Occipital lobe (tissue), 3 donors: ENCODE measurements at places on chromosomes 6 and 20.

DNA sequence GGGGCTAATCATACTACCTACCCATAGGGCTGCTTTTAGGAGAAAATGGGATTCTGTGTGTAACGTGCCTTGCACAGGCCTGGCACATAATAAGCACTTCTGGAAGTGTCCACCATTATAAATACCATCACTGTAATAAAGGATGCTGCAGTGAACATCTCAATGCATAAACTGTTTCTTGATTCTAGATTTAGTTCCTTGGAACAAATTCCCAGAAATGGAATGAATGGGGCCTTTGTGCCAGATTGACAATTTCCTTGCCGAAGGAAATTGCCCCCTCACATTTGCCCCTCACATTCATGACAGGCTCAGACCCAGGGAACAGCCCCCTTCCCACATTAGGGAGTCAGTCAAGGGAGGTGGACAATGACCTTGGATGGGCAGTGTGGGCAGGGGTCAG lies 29.2 kb downstream of the BPIFB4 start:
- no peak for DNase-seq

GRCh38 chr6:31690231-31691077 lies 9.6 kb upstream of the LY6G5C start:
- no peak for DNase-seq

DNA sequence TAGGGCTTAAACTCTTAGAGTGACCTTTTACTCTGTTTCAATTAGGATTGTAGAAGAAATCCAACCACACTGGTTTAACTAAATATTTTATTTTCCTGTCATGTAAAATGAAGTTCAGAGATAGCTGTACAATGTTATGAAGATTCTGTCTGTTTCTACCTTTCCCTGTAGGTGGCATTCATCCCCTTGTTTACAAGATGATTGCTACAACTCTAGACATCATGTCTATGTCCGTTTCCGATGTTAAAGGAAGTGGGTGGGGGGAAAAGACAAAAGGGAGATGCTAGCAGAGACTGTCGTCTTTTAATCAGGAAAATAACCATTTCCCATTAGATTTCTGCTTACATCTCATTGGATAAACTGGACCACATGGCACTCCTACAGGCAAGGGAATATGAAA lies 30.9 kb upstream of the RIMS1 start:
- no peak for DNase-seq

- DNase-seq = no peak
These were observed 29.0 kb upstream of the AFDN start for GRCh38 chr6:167797476-167798265.

- no peak for DNase-seq
These were observed 267.6 kb upstream of the FAM83B start for GRCh38 chr6:54579011-54579410.

DNA sequence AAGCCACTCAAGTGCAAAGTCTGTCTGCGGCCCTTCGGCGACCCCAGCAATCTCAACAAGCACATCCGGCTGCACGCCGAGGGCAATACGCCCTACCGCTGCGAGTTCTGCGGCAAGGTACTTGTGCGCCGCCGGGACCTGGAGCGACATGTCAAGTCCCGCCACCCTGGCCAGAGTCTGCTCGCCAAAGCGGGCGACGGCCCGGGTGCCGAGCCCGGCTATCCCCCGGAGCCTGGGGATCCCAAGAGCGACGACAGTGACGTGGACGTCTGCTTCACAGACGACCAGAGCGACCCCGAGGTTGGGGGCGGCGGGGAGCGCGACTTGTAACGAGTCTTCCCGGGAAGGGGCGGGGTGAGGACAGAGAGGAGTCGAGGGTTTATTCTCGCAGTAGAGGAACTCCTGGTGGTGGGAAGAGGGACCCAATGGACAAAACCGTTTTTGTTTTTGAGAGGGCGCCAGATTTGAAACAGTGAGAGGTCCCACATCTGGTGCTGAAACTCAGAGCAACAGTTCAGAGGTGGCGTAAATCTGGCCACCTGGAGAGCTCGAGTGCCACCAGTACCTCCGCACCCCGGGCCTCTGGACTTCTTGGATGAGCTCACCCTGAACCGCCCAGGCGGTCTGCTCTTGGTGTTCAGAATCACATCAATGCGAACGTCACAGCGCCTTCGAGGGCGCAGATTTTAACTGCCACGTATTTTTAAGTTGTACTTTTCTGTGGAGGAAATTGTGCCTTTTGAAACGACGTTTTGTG lies 8.0 kb downstream of the PRDM13 start:
- DNase-seq = no peak

DNA sequence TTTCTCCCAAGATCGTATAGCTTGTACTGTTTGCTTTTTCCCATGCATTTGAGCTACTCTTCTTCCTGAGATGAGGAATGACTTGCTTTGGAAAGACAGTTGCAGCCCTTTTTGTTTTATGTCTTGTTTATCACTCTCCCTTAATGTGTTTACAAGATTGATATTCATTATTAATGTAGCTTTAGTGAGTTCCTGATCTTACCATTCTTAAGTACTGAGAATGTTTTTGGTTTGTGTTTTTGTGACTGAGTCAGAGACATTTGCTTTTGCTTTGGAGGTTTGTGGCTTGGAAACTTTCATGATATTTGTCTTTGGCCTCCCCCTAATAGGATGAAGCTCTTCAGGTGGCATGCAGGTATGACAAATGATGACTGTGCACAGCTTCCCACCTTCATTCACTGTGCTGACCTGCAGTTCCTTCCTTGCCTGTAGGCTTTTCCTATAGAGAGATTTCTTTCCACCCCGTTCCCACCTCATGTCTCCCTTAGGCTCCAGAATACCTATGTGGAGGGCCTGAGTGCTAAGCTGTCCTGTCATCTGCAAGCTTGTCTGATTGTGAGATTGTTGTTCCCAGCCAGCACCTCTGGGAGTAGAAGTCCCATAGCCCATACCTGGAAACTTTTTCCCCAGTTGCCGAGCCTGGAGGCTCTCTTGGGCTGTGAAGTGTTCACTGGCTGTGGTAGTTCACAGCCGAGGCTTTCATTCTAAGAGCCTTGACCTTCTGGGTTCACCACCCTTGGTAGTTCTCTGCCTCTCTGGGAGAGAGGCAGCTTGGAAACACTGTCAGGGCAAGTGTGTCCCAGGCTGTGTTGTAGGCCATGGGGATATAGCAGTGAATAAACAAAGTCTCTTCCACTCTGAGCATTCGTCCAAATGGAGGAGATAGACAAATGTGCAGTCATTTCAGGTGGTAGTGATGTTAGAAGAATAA lies 27.1 kb downstream of the CDS2 start:
- DNase-seq = no peak

DNA sequence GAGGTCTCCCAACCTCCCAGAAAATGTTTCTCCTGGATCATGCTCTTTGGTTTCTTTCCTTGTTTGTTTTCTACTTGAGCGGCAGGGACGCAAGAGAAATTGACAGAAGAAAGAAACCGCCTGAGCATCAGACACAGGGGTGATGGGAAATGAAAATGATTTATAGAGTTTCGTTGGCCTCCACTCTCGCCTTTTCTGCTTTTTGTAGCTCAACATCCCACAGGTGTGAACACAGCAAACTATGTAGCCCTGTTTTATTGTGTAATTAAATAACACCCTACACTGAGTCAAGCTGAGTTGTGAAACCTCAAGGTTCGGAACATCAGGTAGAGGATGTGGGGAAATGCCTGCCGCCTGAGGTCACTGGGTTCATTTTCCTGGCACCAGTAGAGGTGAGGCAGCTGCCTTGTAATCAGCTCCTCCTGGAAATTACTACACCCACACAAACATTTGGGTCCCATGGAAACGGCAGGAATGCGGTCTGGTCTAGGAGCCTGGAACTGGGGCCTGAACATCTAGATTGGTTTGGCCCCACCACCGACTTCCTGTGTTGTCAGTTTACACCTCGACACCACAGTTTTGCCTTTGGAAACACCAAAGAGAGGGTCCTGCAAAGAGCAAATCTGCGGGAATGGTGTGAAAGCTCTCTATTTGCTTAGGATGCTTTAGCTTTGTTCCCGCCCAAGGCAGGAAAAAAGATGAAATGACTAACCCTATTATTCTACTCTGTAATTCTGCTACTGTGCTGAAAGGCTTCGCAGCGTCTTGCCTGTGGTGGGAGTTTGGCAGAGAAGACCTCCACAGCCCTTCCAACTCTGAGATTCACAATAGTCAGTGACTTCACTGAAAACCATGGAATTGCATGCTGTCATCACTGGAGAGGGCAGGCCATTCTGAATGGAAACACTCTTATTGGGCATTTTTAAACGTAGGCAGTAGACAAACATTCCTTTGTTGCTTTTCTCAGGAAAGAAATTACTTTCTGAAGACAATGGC lies 53.0 kb downstream of the ADAT2 start:
- DNase-seq = no peak

DNA sequence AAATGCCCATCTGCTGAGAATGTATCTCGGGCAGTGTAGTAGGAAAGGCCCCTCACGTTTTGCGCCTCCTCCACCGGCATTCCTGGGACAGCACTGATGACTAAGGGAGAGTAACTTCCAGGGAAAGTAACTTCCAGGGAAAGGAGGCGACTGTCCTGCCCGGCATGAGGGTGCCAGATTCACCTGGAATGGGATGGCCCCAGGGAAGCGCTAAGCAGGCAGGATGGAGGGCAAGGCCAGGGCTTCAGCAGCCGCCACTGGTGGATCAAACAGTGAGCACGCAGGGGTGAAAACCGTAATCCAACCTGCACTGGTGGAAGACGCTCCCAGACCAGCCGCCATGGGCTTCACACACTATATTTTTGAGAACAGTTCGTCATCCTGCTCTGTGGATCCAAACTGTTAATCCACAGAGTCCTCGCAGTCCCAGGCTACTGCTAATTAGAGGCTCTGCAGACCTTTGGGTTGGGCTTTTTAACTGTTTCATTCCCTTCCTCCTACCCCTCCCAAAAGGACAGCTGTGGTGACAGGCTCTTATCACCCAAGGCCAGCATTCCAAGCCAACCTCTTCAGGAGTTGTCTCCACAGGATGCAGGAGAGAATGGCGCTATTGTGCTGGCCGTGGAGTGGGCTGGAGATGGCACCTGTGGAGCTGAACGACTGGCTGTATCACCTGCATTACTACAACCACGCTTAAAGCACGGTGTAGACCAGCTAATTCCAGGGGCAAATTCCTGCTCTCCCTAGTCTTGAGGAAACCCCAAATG lies 178.9 kb downstream of the DLL1 start:
- DNase-seq = no peak

- no peak for DNase-seq
These were observed 184.1 kb downstream of the SLC24A3 start for GRCh38 chr20:19396460-19397081.

DNA sequence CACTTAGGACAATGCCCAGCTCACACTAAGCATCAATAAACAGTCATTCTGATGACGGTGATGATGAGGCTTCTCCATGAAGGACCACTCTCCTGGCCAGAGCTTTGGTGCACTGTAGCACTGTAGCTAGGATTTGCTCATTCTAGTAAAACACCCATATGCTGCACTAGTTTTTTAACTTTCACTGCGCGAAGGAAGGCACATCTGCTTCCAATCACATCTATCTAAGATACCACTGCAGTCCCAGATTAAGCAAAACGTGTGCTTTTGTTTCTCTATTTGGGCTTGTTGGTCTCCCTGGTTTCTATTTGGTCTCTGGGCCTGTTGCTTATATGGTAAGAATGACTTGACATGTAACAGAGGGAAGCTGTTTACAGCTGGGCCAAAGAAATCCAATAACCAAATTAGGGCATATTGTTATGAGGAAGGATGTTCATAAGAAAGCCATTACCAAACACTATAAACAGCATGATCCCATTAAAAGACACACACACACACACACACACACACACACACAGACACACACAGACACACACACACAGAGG lies 62.4 kb downstream of the FAM229B start:
- DNase-seq = no peak

DNA sequence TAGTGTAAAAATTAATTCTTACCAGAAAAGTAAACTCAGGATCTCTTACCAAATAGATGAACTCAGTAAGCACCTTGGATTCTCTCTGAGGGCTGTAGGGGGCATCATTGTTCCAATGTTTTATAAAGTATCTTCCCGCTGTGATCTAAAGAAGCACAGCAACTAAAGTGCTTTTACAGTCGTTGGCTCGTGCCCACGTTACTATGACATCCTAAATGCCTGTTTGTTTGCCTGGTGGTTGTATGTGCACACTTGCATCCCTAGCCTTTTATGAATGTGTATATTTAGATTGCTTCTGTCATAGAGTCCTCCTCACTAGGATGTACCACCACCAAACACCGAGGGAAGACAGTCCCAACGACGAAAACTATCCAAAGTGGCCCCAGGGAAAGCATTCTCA lies 34.5 kb downstream of the SLX4IP start:
- DNase-seq = no peak

DNA sequence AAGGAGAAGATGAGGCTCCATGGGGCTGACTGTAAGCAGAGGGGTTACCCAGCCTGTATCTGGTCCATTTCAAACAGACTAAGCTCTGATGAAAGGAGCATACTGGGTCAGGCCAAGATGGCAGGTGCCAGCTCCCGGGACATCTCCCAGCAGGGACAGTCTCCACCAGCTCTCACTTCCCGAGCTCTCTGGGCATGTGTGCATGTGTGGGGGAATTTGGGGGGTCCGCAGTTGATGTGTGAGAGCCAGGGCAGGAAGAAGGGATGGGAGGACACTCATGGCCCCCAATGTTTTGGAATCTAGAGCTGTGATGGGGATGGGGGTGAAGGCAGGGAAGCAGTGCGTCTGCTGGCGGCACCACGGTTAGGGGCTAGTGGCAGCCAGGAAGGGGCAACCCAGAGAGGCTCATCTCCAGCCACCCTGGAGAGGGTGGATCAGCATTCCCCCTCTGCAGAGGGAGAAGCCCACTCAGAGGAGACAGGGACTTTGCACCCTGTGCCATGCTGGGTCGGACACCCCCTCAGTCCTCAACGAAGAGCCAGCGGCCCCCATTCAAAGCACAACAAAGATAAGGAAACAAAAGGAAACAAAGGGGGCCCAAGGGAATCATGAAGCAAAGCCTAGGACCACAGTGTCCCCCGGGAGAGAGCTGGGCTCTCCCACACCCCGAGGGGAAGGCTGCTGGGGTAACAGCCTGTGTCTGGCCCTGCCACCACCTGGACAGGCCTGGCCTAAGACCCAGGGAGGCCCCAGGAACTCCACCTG lies 52.4 kb downstream of the DSTN start:
- no peak for DNase-seq

- no peak for DNase-seq
These were observed 44.2 kb downstream of the PHACTR3 start for GRCh38 chr20:59648466-59649070.

DNA sequence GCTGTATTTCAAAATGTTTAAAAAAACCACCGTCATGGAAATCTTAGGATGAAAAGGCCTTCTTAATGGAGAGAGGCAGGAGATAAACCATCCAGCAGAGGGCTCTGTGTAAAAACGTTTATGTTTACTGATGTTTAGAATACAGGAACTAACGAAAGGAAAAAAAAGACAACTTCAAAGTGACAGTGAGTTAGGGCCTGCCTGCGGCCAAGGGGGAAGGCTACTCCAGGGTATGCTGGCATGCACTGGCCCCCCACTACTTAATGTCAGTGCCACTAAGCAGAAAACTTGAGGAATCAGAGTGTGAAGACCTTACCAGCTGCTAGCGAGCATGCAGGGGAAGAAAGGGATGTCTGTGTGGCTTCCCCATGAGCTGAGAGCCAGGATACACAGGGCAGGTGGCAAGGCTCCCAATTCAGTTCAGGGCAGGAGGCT lies 47.7 kb downstream of the AKAP7 start:
- no peak for DNase-seq

- no peak for DNase-seq
These were observed 378.7 kb upstream of the ADGRB3 start for GRCh38 chr6:68256391-68256790.

GRCh38 chr6:90485635-90486277 lies 101.1 kb downstream of the MAP3K7 start:
- DNase-seq = no peak
